ENCODE measurements at places on chromosomes 16 and 17.
A peak's percentile ranks its signal among the peaks of the same experiment; 100 is the strongest.

DNA sequence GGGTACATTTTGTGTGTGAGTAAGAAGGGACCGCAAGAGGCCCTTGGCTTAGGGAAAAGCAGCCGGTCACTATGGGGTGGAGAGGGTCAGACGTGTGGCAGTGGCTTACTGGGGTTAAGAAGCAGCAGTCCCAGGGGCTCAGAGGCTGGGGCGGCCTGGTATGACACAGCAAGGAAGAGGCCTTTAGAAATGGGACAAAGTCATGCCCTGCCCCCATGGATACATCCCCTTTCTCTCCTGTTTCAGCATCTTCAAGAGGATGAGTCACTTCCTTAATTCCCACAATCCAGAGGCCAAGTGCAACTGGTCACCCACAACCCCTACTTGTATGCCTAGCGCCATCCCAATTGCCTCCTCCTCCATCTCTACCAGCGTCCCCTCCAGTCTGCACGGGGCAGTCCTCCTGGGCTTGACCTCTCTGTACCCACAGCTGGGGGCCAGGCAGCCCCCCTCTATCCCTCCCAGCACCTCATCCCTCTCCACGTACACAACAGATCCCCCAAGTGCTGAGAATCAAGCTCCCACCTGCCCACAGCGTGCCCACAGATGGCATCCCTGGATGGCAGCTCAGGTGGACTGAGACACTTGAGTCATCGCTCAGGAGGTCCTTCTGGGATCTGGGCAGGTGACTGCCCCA lies 6.9 kb upstream of the EFTUD2 start:
- DNase-seq = peak; percentile 97

DNA sequence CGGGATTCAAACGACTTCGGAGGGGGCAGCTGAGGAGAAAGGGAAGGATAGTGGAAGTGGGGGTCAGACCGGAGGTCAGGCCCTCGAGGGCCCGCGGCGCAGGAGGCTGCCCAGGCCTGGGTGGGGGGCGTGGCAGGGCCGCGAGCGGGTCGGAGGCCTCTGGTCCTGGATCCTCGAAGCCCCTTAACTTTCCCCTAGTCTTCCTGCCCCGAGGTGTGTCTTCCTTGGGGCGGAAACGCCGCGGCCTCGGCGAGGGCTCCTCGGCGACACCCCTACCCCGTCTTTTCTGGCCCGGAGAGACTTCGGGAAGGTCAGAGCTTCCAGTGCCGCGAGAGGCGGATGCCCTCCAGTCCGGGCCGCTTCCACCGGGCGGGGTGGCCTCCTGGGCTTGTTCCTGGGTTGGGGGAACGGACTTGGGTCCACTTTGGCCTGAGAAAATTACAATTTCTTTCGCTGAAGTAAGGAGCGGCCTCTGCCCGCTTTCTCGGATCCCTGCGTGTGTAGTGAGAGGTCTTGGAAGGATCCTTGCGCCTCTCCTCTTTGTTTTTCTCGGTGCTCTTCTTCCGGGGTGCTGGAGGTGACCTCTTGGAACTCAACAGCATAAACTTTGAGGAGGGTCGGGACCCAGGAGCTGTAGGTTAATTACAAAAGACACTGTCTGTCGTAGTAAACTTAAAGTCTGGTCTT lies 491 bp downstream of the IST1 start:
- DNase-seq = peak; percentile 46

DNA sequence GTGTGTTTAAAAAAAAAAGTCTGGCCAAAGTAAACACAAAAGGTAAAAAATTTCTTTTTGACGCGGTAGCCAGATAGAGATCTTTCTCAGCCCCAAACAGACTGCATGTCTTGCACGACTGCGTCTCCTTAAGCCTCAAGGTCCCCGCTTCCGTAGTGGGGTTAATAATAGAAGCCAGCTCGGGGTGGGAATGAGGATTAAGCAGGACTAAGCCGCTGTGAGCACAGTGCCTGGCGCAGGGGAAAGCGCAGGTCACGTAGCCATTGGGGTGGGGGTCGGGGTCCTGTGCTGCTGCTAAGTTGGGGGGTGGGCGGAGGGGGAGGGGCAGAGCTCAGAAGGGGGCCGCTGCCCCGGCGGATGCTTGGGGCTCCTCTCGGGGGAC lies 521 bp downstream of the GGA2 start:
- DNase-seq = peak; percentile 50

- no peak for DNase-seq
Measured at GRCh38 chr17:17103160-17103559, 60.9 kb downstream of the MPRIP start.

- DNase-seq = no peak
Measured at GRCh38 chr17:21061971-21062526, 19.2 kb upstream of the USP22 start.

GRCh38 chr16:89860747-89861304 lies 12.6 kb upstream of the TCF25 start:
- DNase-seq = peak; percentile 56

DNA sequence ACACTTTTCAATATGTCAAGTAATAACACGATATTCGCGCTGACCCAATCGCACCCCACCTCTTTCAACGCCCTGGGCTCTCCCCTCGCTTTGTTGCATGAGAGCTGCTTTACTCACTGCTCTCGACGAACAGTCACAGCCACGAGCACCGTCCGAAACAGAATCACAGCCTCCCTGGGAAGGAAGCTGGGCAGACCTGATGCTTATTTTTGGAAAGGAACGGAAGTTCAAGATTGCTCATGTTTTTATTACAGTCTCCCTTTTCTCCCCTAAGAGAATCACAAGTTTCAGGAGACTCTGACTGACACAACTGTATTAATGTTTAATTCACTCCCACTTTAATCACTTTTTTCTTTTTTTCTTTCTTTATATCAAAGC lies 67.8 kb downstream of the ANKRD11 start:
- DNase-seq = peak; percentile 31

DNA sequence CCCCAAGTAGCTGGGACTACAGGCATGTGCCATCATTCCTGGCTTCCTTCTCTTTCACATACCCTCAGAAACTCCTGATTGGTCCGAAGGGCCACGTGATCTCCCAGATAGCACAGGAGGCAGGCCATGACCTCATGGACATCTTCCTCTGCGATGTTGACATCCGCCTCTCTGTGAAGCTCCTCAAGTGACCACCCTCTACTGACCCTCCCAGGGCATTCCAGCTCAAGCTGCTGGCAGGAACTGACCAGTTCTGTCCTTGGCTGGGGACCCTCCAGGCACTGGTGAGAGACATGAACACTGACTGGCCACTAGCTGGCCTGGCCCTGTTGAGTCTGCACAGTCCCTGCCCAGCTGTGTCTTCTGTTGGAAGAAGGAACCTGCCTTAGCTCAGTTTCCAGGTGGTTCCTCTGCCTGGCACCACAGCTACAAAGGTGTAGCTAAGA lies 5.6 kb downstream of the ERAL1 start:
- no peak for DNase-seq

DNA sequence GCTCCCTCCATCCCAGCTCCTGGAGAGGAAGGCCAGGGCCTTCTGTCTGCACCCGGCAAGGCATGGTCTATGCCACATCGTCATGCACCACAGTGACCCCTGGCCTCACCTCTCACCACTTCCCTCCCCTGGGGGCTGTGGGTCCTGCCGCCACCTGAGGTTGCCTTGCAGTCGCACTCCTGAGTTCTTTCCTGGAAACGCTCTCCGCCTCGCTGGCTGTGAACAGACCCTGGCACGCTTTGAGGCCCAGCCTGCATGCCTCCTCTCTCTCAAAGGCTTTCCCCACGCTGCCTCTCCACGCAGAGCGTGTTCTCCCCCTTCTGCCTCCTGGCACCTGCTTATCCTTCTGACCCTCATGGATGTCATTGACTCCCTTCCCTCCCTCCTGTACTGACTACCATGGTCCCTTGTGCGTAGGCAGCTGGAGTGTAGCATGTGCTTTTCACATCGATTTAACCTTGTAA lies 45.4 kb downstream of the SEC14L1 start:
- no peak for DNase-seq

- no peak for DNase-seq
Measured at GRCh38 chr17:39568702-39569101, 39.0 kb downstream of the NEUROD2 start.

Measured in EL (cell line).